Stimulated activated CD8-positive, alpha-beta memory T cell treated with anti-CD3 and anti-CD28 coated beads, Interleukin-7, amount 100 ng/mL, for 1 hour (primary cell): ENCODE measurements at places on chromosomes 16 and 17.

GRCh38 chr16:23464196-23464595 lies 11.2 kb upstream of the COG7 start:
- no peak for DNase-seq

DNA sequence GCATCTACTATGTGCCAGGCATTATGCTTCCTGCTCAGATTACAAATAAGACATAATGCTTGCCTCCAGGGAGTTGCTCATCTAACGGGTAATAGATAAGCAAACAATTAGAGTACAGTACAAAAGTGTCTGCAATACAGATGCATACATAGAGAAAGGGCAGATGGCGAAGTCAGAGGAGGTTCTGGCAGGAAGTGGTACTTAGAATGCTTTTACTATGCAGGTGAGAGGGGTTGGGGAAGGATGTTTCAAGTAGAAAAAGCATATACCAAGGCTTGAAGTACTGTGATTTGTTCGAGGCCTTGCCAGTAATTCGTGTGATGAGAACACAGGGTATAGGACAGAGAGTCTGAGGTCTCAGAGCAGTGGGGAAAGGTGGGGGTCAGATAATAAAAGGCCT lies 349.8 kb downstream of the UTP18 start:
- DNase-seq: no peak

DNA sequence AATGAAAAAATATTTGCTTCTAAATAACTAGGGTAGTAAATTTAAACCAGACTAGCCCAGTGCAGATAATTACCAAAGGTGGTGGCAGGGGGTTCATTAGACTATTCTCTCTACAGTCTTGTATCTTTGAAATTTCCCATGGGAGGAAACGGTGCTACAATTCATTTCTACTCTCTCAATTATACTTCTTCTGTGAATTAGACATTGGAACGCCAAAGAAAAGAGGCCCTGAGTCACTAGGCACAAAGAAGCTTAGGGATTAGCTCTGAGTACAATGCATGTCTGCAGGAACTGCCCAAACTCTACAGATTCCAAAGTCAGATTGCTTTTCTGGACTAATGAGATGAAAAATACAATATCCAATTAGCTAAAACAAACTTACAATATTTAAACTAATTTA lies 30.7 kb upstream of the ARL6IP1 start:
- no peak for DNase-seq

- DNase-seq: no peak
Measured at GRCh38 chr16:5041600-5042133, 7.9 kb upstream of the NAGPA start.

DNA sequence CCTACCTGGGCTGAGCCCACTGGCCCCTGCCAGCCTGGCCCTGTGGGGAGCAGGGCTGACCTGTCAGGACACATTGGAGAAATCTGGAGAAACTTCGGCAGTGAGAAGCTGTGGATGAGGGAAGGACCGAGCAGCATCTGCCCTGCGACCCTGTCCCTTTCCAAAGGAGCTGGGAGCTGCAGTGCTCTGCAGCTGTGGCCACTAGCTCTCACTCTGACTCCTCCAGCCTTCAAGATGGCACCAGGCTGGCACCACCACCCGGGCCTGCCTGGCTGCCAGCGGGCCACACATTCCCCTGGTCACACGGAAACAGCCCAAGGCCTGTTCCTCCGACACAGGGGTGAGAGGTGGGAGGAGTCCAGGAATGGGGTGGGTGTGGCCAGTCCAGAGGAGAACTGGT lies 30.1 kb downstream of the CD300LG start:
- no peak for DNase-seq

- DNase-seq: no peak
Measured at GRCh38 chr16:72768591-72768990, 279.3 kb downstream of the ZFHX3 start.

- DNase-seq: no peak
Measured at GRCh38 chr17:65530523-65531255, 30.8 kb downstream of the AXIN2 start.

GRCh38 chr16:67915831-67916723 lies 15.6 kb downstream of the CTRL start:
- no peak for DNase-seq

DNA sequence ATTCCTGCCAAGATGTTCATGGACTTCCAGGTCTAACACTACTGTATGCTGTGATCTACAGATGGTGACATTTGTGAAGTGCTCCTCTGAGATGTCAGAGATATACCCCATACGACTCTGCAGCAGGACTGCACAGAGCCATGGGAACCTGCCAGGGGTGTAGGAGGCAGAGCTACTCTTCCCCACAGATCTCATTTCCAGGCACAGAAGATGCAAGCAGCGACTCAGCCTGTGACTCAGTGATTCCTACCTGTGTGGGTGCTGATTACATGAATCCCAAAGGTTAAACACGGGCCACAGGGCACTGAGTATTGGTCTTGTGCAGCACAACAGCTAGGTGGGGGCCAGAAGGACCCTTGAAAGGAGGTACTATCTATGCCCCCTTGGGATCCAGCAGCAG lies 137.0 kb upstream of the SOX9 start:
- no peak for DNase-seq

- no peak for DNase-seq
Measured at GRCh38 chr17:15185625-15185991, 79.5 kb downstream of the PMP22 start.

GRCh38 chr16:80197741-80198201 lies 343.0 kb upstream of the DYNLRB2 start:
- DNase-seq: no peak

DNA sequence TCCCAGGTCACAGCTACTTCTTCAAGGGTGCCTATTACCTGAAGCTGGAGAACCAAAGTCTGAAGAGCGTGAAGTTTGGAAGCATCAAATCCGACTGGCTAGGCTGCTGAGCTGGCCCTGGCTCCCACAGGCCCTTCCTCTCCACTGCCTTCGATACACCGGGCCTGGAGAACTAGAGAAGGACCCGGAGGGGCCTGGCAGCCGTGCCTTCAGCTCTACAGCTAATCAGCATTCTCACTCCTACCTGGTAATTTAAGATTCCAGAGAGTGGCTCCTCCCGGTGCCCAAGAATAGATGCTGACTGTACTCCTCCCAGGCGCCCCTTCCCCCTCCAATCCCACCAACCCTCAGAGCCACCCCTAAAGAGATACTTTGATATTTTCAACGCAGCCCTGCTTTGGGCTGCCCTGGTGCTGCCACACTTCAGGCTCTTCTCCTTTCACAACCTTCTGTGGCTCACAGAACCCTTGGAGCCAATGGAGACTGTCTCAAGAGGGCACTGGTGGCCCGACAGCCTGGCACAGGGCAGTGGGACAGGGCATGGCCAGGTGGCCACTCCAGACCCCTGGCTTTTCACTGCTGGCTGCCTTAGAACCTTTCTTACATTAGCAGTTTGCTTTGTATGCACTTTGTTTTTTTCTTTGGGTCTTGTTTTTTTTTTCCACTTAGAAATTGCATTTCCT lies 3.4 kb upstream of the LPCAT2 start:
- DNase-seq: no peak

DNA sequence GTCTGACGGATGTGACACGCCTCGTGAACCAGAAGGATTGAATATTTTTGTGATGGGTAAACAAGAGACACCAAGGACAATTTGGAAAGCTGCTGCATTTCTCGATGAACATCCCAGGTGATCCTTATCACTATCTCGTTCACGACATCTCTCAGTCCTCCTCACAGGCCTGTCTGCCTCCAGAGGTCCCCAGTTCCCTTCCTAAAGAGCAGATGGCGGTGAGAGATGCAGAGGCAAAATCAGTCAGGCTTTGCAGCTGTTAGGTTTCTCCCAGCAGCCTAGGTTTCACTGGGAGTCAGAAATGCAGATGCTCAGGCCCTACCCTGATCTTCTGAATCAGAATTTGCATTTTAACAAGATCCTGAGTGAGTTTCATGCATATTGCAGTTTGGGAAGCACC lies 23.6 kb downstream of the SCPEP1 start:
- DNase-seq: no peak

DNA sequence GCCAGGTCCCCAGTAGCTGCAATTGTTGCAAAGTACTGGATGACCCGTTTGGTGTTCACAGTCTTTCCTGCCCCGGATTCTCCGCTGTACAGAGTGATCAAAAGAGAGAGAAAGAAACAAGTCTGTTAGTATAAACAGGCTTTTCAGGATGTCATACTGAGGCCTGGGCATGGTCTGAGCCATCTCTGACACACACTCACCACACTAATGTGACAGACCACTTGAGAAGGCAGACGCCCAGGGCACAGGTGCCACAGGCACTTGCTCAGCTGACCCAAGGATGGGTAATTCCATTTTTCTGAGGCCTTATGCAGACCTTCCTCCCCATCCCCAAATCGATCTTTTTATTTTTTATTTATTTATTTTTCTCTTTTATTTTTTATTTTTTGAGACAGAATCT lies 7.5 kb downstream of the MYH3 start:
- no peak for DNase-seq

DNA sequence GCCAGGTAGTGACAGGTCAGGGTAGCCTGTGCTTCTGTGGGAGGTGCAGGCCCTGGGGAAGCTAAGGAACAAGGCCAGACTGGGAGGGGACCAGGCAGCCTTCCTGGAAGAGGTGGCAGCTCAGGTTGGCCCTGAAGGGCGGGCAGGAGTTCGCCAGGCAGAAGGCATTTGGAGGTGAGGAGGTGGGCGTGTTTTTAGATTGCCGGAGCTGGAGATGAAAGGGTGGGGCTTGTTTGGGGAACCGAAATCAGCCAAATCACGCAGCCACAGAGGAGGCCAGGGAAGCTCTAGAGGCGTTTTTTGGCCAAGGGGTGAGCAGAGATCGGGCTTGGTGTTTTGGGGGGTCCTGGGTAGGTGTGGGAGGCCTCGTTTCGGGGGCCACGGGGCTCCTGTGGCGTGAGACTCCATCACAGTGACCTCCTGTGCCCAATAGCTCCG lies 7.6 kb downstream of the ADCY7 start:
- no peak for DNase-seq

- DNase-seq: no peak
Measured at GRCh38 chr17:46873941-46874645, 22.7 kb downstream of the WNT9B start.

DNA sequence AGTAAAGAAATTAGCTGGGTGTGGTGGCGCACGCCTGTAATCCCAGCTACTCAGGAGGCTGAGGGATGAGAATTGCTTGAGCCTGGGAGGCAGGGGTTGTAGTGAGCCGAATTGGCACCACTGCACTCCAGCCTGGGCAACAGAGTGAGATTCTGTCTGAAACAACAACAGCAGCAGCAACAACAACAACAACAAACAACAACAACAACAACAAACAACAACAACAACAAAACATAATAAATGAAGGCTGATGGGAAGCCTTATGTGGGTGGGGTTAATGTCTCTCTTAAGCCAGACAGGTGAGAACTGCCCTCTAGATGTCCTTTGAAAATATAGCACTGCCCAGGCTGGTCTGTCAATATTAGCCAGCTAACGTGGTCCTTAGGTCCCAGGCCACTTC lies 107.3 kb downstream of the MSI2 start:
- no peak for DNase-seq

- no peak for DNase-seq
Measured at GRCh38 chr16:19696961-19697360, 21.1 kb downstream of the KNOP1 start.

- no peak for DNase-seq
Measured at GRCh38 chr16:10598157-10598556, 17.8 kb upstream of the EMP2 start.

DNA sequence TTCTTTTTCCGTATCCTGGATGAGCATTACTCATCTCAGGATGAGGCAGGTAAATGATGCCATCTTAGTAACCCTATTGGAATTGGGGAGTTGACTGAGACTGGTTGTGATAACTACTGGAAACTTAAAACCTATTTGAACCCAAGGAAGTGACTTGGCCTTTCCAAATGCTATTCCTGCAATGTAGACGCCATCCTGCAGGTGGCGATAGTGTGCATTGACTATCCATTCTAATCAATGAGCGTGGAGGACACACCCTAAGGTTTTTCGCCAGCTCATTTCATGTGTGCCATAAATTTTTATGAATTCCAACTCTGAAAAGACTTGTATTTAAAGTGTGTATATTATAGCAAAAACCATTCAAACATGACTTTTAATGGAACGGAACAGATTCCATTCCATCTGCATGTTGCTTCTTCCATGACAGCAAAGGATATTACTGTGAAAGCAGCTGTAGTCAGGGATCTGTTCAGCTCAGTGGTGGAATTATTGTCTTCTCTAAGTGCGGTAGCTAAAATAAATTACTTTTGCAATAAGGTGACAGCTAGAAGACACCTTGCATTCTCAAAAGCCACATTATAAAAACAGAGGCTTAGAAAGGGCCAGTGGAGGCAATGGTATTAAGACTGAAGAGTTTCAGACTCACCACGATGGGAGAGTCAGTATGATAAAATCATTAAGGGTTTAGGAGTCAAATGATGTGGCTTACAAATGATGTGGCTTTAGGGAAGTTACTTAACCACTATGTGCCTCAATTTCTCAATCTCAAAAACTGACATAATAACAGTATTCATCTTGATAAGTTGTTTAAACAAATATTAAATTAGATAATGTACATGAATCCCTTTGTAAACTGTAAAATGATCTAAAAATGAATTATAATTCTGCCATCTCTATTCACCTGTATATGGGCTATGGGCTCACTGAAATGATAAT lies 55.5 kb downstream of the SYT17 start:
- DNase-seq: no peak

GRCh38 chr17:63474174-63474573 lies 2.7 kb upstream of the ACE start:
- no peak for DNase-seq

GRCh38 chr17:51261024-51261963 lies 948 bp downstream of the UTP18 start:
- DNase-seq: no peak

GRCh38 chr16:2458887-2459646 lies 842 bp upstream of the TEDC2 start:
- DNase-seq: no peak

- DNase-seq: no peak
Measured at GRCh38 chr17:44362949-44363612, 572 bp downstream of the FAM171A2 start.

- DNase-seq: no peak
Measured at GRCh38 chr17:70295731-70296130, 126.4 kb downstream of the KCNJ2 start.

DNA sequence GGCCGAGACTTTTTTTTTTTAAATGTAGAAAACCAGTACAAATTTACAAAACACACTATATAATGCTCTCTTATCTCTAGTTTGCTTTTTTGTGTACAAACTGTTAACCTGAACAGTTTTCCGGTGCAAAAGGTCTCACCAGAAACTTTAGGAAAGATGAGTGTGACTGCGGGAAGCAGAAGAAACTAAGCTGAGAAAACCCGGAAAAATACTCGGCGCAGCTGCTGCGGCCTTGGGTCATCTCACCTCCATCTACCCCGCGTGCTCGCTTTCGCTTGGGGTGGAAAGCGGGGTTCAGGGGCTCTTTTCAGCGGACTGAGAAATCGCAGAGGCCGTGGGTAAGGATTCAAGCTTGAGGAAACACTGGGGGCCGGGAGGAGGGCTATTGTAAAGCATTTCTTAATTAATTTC lies 1.8 kb downstream of the SALL1 start:
- DNase-seq: no peak

GRCh38 chr16:49556249-49556605 lies 182.6 kb downstream of the C16orf78 start:
- DNase-seq: no peak
